Fibroblast of pulmonary artery (primary cell): ENCODE measurements at places on chromosomes 16 and 17.

DNA sequence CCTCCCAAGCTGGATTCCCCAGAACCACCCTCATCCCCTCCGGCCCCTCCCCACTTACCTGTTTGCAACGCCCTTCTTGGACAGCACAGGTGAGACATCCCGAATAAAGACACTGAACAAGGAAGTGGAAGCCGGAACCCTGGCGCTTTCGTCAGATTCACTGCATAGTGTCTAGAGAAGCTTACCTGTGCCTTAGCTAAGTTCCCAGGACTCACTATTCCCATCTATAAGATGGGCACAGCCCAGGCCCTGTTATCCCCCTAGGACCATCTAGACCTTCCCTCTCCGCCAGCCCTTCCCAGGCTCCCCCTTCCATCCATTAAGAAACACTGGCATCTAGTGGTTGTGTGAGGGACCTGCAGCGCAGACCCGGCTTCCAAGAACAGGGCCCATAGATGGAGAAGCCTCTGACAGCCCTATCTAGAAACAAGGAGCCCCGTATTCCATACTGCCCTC lies 26.9 kb upstream of the RPL38 start:
- DNase-seq: peak; percentile 71

GRCh38 chr17:81567191-81567590 lies 15.0 kb upstream of the FAAP100 start:
- no peak for DNase-seq

DNA sequence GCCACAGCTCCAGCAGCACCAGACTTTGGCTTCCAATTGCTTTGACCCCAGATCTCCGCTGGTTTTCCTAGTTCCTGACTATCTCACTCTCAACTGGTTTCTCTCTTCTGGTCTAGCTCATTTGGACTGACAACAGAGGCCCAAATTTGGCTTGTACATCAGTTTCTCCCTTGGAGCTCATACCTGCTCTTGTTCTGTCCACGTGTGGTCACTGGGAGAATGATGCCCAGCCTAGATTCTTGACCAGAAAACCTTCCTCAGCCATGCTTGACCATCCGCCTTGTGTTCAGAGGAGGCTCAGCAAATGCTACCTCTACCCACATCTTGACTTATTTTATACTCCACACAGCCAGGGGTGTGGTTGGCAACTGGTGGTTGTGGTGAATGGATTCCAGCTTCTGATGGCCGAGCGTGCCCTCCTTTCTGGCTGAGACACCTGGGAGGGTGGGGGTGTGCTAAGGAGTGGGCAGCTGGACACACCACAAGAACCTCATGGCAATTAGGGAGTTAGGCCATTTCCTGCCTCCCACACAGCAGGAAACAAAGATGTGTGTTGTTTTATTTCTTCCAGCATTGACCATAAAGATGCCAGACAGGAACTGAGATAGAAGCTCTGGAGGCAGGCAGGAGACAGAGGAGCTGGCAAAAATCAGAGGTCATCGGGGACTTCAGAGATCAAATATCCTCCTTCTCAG lies 93.8 kb upstream of the FAM20A start:
- peak; percentile 51 for DNase-seq

- DNase-seq: peak; percentile 42
These were observed 11.6 kb upstream of the NDUFAB1 start for GRCh38 chr16:23607726-23608125.

- DNase-seq: no peak
These were observed 172.5 kb downstream of the ZFHX3 start for GRCh38 chr16:72875291-72876031.

DNA sequence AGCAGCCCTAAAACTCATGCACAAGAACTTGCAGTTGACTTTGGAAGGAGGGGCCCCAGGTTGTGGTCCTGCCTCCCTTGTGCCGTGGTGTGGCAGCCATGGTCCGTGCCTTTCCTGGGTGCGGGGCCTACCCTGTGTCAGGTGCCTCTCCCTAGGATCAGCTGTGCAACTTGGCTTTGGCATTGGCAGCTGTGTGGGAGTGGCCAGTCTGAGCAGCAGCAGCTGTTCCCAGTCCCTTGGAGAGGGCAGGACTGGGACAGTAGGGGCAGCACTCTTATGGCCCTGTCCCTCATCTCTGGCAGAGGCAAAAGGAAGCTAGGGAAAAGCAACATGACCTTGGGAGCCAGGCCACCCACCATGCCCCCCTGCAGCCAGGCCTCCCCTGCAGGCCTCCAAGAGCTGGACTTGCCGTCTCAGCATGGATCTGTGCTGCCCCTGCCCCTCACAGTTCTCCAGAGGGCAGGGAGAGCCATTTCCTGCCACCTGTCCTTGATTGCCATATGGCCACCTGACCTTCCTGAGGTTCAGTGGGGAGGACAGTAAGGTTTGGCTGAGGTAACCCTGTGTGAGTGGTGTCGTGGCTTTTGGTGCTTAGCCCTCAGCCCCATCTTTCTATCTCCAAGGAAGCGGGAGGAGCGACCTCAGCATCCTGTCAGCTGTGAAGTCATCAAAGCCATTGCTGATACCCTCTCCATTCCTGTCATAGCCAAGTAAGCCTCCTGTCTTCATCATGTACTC lies 15.5 kb upstream of the NFATC3 start:
- no peak for DNase-seq

DNA sequence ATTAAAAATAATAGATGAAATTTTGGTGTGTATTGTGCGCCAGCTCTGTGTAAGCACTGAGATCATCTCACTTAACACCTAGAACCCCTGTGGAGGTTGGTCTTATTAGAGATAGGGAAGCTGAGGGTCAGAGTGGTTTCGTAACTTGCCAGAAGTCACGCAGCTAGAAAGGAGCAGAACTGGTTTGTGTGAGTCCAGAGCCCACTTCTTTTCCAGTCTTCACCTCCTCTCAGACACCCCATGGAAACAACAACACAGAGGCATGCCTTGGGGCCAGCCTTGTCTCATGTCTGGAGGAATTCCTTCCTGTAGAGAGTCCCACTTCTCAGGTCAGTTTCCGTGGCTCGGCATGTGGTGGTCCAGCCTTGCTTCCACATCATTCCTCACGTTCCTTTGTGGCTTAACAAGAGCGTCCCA lies 16.5 kb downstream of the YPEL2 start:
- no peak for DNase-seq
